Right cardiac atrium (tissue), 5 donors: ENCODE measurements at places on chromosomes 5 and 9. TPM values are rescaled to one million over a fixed set of nuclear protein-coding genes. Genes with fewer than 3 reads are reported as not detected.

Gene PTGS1
- total RNA-seq, result 16.6 TPM

Gene MBLAC2
- 2.6 TPM for total RNA-seq

Gene EDIL3
- 14.6 TPM for total RNA-seq

Gene SLC34A3
- not detected for total RNA-seq

Gene GHR
- total RNA-seq, result 14.0 TPM

Gene ADAMTS13
- total RNA-seq, result 2.9 TPM

- DNase-seq, result no peak
These were observed 12.0 kb downstream of the NDST1 start for GRCh38 chr5:150519978-150520377.

DNA sequence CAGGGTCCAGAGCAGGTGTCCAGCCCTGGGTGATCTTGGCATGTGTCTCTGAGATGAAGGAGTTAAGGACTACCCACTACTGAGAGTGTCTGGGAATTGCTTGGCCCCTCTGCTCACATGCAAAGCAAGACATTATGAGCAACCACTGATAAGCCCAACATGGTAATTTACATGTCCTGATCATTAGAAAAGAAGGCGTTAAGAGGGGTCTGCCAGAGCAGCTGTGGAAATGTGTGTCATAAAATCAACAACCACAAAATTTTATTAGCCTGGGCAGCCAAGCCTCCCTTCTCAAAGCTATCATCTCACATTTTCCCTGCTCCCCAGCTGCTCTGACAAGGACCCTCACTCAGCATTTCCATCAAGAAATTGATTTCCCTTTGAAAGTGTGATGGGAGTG lies 351.0 kb downstream of the SPOCK1 start:
- DNase-seq, result no peak

DNA sequence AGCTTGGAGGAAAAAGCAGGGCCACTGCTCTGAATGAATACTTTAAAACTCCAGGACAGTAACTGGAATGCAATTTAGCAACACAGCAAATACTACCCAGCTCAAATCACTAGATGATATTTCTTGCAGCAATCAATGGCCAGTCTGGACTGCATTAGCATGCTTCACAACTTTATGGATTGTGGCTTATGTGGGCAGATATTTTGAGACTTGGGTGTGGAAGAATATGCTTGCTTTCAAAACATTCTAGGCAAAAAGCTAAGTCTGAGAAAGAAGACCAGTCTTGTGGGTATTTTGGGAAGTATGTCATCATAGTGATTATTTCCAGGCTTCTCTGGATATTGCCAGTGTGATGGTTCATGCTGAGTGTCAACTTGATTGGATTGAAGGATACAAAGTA lies 3.1 kb downstream of the RANBP3L start:
- DNase-seq, result no peak

DNA sequence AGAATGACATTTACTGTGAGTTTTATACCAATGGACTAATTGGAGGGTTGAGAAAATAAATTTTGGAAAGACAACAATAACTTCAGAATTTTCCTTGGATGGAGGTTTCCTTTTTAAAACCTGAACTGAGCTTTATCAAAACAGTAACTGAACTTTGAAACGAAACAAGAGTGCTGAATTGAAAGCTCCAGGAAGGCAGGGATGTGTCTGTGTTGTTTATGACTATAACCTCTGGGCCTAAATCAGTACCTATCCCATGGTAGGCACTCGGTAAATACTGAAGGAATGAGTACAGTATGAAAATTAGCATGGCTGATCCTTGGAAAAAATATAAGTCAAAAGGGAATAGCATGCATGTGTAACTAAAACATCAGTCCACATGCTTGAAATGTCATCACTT lies 93.9 kb downstream of the GHR start:
- no peak for DNase-seq

DNA sequence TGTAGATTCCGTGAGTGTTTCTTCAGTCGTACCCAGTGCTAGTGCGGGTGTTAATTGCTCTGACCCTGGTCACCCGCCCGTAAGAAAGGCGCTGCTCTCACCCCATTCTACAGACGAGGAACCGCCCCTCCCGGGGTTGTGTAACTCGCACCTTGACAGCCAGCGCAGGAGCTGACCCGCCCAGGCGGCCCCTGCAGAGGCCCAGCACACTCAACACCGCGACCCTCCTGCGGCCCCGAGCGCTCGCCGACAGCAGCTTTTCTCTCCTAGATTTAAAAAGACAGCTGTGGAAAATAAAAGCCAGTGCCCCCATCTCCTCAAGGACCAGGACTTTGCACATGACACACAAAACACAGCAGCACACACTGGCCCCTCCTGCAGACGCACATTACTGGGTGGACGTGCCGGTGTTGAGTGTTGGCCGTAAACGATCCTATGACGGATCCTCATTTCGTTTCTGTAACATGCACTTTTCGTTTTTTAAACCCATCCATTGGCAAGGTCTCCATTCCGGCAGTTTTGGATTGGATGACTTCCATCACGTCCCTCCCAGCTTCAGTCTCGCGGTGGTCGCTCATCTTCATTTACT lies 22.9 kb downstream of the OR2V2 start:
- DNase-seq, result no peak

GRCh38 chr9:6761306-6761705 lies 3.5 kb downstream of the KDM4C start:
- DNase-seq, result no peak

GRCh38 chr5:135332519-135333150 lies 66.4 kb downstream of the MACROH2A1 start:
- DNase-seq, result no peak

GRCh38 chr9:96025995-96026602 lies 150.6 kb downstream of the ERCC6L2 start:
- DNase-seq, result peak; percentile 79

DNA sequence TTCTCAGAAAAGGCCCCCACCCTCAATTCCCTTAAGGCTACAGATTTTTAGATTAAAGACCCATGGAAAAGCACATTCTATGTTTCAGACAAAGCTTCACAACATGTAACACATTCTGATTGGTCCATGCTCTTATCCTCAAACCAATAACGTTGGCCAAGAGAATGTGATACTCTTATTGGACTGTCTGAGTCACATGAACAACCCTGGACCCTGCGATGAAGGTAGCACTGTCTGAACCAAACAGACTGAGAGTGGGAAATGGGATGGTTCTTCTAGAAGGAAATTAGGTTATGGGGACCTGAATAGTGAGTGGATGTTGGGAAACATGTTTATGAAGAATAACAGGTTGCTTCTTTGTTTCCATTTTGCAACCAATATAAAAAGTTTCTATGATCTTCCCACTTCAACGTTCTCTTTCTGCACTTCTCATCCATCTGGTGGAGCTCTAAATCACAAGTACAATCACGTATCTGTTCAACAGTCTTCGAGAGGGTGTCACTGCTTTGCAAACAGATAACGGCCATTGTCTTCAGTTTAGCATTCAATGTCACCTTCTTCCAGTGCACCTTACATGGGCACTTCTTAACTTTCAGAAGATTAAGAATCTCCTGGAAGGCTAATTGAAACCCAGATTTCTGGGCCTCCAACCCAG lies 81.6 kb downstream of the PTCH1 start:
- no peak for DNase-seq

DNA sequence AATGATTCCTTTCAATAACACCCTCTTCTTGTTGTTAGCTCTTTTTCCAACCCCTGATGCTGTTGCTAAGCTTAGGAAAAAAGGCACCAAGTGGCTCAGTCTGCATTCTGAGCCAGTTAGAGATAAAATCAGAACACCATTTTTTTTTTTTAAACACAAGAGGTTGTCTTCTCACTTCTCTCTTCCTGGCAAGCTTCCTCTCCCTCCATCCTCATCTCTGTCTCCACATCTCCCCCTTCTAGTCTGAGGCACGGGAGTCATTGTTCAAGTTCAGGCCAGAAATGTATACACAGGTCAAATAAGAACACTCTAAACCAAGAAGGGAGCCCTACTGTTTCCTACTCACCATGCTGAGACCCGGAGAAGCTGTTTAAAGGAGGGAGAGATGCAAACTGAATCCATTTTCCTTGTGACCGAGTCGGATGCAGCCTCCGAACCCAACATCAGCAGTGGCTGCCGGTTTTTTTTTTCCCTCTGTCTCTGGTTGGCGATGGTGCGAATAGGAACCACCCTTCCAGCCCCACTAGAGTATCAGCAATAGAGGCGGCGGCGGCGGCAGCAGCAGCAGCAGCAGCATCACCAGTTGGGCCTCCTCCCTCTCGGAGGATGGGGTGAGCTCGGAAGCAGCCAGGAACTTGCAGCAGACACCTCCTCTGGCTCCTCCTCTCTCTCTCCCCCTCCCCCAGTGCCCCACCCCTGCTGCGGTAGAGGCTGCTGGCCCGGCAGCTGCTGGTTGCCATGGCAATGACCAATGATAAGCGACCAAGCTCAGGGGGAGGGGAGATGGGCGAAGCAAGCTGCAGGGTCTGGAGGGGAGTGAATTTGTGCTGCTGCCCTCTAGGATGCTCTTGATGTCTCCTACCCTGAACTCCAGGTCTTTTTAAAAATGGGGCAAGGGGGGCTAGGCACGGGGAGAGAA lies at the start of gene JAKMIP2:
Gene JAKMIP2 (minus strand): TSS at position 619 of the 919 bp plus-strand sequence. CDS start 110,922 bp downstream, outside the sequence.
- peak; percentile 91 for DNase-seq

DNA sequence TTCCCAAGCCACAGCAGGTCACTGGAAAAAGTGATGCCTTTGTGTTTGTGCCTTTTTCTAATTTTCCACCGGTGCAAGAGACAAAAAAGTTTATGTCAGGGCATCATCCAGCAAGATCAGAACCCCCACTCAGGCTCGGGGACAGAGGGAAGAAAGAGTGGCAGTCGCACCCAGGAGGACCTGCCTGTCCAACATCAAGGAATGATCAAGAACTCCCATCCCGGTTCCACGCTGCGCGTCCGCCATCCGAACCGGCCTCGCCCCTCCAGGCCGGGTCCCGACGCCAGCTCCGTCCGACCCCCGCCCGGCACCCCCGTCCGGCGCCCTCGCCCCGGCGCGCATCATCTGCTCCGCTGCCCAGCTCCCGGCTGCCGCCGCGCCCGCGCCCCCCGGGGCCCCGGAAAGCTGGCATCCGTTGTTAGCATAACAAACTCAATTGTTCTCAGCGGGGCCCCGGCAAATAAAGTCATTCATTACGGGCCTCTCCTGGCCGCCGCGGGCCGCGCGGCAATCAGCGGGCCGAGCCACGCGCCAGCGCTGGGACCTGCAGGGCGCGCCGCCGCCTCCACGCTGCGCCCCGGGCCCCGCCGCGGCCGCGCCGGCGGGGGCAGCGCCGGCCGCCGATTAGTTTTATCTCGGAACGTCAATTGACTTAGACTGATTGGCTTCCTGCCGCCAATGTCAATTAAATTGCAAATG lies 48.1 kb downstream of the PAX5 start:
- DNase-seq, result no peak

DNA sequence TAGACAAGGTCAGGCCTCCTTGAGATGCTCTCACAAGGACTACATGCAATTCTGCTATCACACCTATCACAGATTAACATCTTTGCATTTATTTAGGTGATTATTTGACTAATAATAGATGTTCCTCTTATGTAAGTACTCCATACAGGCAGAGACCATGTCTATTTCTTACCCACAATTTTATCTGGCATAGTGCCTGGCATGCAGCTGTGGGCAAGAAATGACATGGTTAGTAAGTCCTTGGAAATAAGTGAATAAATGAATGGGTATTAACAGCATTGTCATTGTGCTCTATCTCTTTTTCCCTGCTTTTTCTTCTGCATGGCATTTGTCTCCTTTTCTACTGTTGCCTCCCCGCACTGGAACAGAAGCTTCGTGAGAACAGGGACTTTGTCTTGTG lies 49.4 kb downstream of the SLC22A5 start:
- DNase-seq, result no peak

- DNase-seq, result no peak
These were observed 190.5 kb downstream of the GAS1 start for GRCh38 chr9:86756576-86757381.

DNA sequence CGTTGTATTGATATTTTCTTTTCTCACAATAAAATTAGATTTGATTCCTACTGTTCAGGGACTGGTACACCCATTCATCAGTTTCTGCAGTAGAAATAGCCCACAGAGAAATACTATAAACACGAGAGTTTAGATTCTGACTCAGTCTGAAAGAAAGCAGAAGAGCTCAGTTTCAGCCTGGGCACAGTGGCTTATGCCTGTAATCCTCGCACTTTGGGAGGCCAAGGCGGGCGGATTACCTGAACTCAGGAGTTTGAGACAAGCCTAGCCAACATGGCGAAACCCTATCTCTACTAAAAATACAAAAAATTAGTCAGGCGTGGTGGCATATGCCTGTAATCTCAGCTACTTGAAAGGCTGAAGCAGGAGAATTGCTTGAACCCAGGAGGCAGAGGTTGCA lies 8.6 kb downstream of the ITK start:
- no peak for DNase-seq

- no peak for DNase-seq
These were observed 148.7 kb downstream of the MLLT3 start for GRCh38 chr9:20473515-20474013.
